GDM1 (cell line): ENCODE measurements at places on chromosomes 13 and 19.

GRCh38 chr19:57302020-57302465, 18.2 kb upstream of the ZNF543 start:
- no peak for DNase-seq

DNA sequence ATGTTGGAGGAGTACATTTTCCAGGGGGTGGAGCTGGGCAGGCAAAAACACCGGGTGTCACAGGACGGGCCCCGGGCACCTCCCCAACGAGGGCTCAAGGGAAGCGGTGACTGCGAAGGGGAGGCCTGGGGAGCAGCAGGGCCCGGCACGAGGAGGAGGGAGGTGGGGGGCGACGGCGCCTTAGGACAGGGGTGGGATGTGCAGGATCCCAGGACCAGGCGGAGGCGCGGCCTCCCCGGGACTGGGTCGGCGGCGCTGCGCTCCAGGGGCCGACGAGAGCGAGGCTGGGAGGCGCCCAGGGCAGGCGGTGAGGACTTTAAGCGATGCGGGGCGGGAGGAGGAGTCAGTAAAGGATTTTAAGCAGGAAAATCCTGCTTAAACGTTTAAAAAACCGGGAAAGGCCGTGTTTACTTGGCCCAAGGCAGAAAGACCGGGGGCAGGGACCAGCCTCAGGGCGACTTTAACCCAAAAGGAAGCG, 427 bp downstream of the ZNF160 start:
- DNase-seq: peak; percentile 5

DNA sequence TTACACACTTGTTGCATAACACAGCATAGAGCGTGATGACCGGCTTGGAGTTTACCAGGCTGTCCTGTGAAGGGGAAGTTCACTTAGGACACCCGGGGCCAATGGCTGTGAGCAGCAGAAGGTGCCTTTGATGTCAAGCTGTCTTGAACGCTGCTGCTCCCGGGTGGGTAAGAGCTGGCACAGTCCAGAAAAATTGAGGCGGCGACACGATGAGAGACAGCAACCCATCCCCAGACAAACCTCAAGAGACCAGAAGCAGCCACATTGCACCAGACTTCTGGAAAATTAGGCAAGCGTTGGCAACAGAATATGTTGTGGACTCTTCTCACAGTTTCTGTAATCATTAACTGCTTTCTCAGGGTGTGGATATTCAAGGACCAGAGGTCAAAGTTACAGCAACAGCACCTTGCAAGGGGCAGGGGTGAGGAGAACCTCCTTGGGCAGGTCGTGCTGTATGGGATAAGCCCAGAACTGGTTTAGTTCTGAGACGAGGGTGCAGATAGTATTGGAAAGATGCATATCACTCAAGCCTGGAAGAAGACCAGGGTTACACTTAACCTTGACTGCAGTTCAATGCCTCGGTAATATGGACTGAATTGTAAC, 10.1 kb downstream of the NFILZ start:
- no peak for DNase-seq

DNA sequence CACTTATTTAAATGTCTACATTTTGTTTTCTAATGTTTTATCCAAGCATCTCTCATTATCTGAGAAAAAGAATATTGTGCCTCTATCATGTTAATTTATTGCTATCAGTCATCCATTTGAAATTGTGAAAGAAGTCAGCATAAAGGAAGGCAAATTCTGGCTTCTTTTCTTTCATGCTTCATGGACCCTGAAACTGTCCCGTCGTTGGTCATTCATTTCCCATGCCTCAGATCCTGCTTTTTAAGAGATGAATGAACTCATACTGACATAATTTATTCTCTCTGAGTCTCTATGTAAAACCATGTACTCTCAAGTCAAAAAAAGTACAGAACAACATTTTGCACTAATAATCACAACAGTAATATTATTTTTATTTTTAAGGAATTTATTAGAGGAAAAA, 2512.0 kb downstream of the PCDH9 start:
- DNase-seq: no peak

DNA sequence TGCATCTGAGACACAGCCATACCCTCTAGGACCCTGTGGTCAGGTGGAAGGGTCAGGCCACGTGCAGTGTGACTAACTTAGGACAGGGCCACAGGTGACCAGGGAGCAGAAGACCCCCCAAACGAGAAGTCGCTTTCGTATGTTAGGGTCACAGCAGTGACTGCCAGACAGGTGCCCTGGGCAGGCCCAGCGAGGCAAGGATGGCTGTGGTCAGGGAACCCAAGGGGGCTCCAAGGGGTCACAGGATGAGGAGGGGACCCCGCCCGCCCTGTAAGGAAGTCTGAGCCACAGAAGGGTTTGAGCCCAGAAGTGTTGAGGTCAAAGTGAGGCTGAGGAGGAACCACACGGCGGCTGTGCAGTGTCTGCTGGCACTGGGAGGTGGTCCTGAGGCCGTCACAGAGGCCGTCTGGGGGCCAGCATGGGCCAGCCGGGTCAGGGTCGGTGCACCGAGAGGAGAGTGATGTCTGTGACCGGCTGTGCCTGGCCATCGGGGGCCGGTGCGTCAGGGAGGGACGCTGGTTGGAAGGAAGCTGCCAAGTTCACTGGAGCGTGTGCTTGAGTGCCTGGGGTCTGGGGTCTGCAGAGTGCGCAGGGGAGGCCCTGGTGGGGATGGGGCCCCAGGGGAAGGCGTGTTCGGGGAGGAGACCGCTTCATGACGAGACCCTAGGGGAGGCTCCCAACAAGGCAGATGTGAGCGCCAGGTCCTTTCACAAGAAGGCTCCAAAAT, 24.8 kb upstream of the TMEM255B start:
- no peak for DNase-seq
